ENCODE measurements at places on chromosomes 12 and 14.

- DNase-seq: no peak
These were observed 744 bp downstream of the STYX start for GRCh38 chr14:52730709-52731111.

DNA sequence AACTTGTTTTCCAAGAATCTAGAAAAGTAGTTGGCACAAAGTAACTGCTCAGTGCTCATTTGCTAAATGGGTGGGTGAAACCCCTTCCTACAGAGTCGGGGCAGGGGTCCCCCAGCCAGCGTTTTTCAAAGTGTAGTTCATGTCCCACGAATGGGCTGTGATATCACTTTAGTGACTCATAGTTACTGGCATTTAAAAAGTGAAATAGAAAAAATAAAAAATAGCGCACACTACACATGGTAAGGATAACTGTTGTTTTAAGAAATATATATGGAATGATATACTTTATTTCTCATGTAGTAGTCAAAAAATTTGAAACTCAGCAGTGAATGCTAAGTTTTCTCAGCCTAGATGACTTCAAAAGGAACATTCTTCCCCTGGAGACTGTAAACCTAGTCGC lies 250.4 kb downstream of the CHST11 start:
- no peak for DNase-seq

DNA sequence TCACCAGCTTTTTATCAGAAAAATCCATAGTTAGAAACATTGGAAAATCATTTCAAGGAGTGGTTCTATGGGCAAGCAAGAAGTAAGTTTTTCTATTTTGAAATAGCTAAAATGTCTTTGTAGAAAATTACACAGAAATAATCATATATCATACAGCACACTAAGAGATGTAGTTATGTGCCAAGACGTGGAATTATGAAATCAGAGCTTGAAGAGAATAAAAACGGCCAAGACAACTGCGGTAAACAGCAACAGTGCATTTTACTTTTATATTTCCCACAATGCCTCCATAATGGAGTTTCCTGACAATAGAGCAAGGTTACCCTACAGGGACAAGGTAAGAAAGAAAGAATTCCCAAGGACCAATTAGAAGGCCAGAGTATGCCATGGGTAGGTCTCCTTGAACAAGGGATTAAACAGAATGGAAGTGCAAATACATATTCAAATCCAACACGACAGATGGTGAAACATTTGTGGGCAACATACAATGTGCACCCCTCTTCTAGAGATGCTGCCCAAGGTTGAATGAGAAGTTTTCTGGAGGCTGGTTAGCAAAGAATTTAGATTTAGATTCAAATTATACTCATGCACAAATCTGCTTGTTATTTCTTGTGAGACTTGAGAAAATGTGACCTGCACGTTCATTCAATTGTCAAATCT lies 76.1 kb upstream of the BTG1 start:
- no peak for DNase-seq

DNA sequence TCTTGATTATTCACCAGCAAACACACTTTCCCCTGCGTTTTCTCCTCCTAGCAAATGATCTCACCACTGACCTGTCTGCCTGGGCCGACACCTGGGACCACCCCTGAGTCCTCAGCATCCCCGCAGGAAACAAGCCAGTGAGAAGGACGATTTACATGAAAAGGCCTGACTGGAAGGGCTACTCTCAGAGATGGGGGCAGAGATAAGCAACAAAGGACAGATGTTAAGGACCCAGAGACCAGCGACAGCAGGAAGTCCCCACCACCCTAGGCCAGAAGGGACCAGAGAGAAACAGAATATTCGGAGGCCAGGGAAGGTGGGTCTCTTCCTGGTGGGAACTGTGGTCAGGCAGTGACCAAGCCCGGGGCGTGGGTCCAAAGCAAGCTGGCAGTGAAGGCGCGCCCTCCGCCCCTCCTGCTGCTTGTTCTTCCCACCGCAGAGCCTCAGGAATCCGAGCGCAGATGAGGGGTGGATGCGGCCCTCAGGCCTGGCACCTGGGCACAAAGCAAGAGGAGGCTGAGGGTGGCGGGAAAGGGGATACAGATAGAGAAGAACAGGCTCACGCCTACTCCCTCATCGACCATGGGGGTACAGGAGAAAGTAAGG lies 55.8 kb downstream of the STX2 start:
- no peak for DNase-seq

GRCh38 chr12:57779736-57780135 lies 2.9 kb upstream of the TSFM start:
- no peak for DNase-seq

GRCh38 chr14:94009767-94010166 lies 12.7 kb downstream of the CCDC197 start:
- DNase-seq: peak; percentile 63

All from GM20000 (cell line).